ENCODE measurements at places on chromosomes 2 and 18.

DNA sequence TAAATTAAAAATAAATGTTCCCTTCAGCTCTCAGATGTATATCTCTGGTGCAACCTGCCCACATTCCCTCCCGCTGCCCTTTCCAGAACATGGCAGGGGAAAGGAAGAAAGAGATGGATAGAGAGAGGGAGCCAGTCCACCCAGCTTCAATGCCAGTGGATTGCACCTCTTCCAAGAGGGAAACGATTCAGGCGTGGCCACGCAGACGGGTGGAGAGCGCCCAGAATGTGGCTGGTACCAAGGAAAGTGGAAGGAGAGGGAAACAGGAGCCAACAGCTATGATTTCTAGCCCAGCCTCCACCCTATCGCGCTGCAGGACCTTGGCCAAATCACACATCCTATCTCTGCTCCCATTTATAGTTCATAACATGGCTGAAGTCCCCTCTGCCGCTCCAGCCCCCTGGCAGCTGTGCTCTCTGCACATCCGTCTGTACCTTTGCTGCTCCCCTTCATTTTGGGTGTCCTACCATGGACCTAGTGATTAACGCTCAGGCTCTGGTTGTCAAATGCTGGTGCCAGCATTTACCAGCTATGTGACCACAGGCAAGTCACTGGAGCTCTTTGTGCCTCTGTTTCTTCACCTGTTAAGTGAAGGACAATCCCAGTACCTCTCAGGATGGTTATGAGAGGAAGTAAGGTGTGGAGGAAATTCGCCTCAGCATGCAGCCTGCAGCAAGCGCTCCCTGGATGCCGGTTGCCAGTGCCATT, 66.5 kb downstream of the SFXN5 start:
- DNase-seq, result no peak

DNA sequence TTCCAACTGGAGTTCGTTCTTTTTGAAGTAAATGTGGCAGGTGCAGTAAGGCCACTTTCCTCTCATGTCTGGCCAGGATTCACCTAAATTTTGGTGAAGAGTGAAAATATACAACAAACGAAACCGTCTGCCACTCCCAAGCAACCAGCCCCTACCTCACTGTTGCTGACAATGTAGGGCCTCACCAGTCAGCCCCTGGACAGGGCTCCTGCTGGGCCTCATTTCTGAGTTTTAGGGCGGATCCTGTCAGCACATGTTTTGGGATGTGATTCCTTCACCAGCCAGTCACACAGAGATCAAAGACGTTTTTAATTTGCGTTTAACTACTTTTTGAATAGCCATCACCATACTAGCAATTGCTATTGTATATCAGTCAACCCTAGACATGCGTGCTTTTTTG, 185.0 kb downstream of the WDR7 start:
- no peak for DNase-seq

- DNase-seq, result no peak
Observed at GRCh38 chr2:238173692-238174091, 14.9 kb downstream of the ERFE start.

DNA sequence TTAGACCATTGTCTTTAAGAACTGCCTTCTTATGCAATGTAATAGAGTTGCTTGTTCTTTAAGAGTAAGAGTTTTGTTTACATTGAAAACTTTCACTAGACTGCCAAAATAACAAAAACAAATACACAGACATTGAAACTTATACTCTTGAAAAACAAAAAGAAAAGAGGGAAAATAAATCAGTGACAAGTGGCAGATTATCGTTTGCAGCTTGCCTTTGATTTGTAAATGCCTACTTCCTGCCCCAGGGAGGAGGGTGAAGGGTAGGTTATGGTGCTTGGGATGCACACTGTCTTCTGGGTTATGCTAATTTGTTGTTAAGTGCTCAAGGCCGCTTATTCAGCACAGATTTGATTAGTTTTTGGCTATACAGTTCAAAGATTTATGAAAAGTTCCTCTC, 198.7 kb downstream of the TGIF1 start:
- no peak for DNase-seq

DNA sequence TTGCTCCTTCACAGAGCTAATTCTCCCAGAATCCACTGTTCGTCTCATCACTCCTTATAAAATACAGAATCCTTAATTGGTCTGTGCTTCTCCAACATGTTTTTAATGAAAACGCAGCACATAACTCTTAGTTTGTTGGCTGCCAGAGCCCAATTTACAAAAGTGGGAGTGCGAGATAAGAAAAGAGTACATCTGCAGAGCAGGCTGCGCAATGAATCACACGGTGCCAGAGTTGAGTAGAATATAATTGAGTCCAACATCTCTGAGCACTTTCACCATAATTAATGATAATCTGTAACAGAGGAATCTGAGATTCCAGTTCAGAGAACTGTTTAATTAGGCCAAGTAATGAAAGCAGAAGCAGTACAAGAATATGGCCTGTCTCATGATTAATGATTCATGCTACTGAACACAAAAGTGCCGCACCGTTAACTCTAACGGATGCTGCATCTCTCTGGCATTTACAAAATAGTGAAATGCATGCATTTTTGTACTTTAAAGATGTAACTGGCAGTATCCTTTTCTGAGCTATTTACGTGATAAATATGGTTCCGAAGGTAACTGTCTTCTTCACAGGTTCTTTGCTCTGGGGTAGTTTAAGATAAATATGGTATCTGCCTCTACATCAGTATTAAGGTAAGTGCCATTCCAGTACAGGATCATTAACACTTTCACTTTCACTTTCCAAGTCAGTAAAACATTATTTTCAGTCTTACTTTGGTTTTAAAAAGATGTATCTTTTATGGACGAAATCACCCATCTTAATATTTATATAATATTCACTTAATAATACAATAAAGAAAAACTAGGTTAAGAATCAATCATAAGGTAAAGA, 785.6 kb downstream of the NR4A2 start:
- DNase-seq, result no peak

DNA sequence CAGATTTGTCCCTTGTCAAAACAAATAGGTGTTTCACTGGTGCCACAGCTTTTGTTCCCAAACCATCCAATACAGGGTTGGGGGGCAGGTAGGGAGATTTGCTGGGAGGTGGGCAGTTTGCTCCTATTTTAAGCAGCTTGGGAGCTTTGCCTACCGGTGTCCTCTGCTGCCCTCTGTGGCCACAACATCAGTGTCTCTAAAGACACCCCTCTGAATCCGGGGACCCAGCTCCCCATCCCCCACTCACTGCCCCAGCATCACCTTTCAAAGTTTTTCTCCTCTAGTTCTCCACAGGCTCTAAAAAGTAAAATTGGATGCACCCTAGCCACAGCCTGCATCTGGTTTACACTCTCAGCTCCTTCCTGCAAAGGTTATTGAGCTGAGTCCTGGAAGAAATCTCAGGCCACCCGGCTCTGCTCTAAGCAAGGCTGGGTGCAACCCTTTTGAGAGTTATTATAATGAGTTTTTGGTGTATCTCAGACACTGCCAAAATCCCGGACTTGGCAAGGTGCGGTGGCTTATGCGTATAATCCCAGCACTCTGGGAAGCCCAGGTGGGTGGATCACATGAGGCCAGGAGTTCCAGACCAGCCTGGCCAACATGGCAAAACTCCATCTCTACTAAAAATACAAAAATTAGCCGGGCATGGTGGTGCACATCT, 2.9 kb upstream of the EPAS1 start:
- DNase-seq, result no peak

DNA sequence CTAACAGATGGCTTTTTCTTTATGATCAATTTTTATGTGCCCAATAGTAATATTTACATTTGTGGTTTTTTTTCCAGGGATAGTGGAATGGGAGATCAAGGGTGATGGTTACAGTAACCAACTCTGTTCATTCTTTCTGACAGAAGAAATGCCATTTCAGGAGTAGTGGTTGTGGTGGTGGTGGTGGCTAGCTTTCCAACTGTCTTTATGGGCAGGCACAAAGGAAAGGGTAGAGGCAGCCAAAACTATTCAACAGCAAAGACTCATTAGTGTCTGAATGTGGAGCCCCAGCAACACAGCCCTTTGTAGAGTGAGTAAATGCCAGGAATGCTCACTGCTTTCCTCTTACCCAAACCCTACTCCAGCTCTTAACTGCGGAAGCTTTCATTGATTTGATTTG, 227.7 kb downstream of the RND3 start:
- no peak for DNase-seq

DNA sequence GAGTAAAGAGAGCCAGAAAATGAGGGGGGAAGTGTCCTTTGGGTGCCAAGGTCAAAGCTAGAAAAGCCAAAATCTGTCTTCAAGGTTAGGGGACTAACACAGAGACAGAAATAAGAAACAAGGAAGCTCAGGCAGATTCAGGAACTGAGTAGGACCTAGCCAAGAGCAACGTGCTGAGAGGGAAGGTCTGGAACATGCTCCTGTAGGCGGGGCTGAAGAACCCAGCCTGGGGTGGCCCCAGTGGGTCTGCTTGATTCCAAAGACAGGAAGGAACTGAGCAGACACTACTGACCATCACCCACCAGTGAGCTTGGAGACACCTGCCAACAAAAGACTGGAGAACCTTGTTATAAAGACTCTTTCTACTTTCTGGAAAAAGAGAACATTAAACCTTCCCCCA, 105.1 kb downstream of the SP3 start:
- DNase-seq, result no peak

DNA sequence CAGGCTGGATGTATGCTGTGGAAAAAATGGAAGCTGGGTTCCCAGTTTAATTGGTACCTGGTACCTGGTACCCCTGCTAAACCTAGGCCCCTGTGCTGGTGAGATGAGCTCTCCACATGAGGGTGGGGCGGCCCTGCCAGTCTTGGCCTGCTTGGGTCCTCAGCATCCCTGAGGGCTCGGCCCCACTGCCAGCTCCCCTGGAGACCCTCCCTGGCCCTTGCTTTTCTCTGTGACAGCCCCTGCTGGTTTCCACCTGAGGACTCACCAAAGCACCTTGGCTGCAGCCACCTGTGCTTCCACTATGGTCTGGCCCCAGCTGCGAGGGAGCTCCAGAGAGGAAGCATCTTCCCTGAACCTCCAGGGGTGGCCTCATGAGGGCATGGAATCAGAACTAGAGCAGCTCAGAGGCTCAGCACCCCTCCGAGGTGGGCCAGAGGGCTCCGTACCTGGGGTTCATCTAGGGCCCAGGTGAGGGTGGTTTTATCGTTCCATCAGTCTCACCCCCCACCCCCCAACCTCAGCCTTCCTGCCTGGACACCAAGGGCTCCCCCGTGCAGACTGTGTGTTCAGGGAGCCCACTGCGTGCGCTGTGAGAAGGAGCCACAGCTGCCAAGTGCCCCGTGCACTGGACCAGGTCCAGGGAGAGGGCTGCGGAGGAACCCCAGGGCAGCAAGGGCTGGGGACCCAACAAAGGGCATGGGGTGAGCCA, 23.7 kb upstream of the HDAC4 start:
- no peak for DNase-seq

DNA sequence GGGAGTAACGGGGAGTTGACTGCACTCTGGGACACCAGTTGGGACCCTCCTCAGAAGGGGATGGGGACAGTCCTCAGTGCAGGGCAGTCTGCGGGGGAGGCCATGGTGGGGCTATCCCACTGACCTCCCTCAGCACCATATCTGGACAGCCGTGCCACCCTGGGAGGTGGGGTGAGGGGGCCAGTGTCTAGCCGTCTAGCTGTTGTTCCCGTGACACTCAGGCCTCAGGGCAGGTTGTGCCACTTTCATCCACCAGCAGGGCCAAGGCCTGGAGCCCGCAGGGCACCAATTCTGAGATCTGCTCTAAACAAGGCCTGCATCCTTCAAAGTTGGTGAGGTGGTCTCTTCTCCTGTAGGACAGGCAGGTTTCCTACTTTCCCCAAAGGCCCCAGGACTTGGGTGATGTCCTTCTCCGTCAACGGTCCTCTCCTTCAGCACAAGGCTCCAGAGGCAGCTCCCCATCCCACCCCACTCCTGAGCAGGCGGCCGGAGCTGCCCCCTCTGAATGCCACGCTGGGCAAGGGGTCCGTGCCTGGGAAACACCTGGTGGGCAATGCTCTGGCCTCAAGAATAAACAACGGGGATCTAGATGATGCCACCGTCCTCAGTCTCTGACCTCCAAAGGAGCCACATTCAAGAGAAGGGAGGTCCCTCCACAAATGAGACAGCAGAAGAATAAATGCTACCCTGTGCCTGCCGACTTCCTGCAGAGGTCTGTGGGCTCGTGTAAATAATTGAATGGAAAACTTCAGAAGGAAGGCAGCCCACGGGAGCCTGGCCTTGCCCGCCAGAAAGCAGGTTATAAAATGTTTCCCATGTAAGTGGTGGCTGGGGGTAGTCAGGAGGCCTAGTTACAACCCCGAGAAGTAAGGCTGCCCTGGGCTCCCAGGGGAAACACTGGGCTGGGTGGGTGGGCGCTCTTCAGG, 42.8 kb upstream of the PTMA start:
- DNase-seq, result no peak

DNA sequence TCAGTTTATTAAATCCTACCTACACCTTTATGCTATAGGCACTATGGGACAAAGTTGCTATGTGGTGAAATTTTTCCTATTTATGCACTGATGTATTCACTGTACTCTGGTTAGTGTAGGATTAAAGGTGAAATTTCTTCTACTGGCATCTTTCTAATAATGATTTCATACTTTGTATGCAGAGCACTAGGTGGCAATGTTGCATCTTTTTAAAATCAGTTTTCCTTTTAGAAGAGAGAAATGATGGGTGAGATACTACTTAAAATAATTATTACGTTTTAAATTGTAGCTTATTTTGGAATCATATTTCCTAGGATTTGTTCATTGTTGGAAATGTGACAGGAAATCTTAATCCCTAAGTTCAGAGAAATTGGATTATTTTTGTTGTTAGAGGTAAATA, 150.9 kb downstream of the CD8B2 start:
- peak; percentile 27 for DNase-seq

DNA sequence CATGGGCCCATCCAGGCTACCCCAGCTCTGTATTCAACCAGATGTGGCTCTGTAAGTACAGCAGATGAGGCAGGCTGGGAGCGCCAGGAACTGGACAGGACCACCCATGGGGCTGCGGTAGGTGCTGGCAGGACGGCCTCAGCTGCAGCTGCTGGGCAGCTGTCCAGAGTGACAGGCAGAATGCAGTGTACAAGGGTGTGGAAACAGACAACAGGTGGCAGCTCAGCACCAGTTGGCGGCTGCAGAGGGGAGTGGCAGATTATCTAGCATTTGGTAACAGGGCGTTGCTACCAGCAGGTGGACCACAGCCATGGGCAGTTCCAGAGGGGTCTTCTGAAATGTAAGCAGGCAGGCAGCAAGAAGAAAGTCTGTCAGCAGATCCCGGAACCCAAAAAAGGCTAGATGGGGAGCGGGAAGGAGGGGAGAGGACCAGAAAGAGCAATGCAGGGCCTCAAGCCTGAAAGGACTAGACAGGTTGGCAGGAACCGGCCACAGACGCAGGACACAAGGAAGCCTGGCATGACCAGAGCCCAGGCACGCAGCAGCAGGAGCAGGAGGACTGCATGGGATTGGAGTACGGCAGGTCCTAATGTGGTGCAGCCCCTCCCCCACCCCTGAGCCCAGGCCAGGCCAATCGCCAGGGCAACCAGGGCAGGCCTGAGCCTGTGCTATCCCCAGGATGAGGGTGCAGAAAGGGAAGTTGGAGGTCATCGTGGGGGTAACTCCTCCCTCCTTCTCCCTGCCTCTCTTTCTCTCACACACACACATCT, 24.7 kb downstream of the PKDCC start:
- no peak for DNase-seq

- DNase-seq, result no peak
Observed at GRCh38 chr2:209114588-209115240, 309.1 kb upstream of the MAP2 start.

- no peak for DNase-seq
Observed at GRCh38 chr2:150557020-150557600, 69.6 kb upstream of the RND3 start.
